ENCODE measurements at places on chromosomes 1 and 21.
A peak's percentile ranks its signal among the peaks of the same experiment; 100 is the strongest.

- no peak for DNase-seq
These were observed 148.0 kb upstream of the ZRANB2 start for GRCh38 chr1:71228742-71229365.

DNA sequence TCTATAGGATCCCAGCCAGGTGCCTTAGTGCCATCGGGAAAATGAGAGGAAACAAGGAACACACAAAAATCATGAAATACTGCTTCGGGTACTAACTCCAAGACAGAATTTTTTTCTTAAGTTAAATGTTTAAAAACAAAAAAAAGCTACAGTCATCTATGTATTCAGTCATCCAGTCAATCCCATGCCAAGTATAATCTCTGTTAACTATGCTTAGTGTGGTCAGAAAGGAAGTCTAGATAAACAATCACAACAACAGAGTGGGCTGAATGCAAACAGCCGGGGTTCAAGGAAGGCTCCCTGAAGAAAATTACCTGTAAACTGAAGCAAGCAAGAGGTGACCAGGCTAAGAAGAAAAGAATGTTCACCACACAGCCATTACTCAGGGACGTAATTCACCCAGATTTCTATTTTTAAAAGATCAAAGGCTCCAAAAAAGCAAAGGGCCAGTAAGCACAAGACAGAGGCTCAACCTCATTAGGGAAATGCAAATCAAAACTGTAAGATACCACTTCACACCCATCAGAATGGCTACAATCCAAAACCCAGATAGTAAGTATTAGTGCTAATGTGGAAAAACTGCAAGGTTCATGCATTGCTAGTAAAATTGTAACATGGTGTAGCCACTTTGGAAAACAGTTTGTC is 53.0 kb downstream of the RERE start:
- DNase-seq: no peak

DNA sequence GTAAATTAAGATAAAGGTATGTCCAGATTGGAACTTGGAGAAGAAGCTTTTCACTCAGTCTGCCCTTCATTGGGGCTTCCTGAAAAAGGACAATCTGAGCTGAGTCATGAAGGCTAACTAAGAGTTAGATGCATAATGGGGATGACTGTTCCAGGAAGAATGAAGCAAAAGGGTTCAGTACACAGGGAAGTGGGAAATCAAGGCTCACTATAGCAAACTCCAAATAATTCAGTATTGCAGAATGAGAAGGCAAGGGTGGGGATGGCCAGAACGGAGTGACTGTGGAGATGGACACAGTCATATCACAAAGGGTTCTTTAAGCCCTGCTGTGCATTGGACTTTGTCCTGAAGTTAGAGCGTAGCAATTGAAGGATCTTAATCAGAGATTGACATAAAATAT is 158.3 kb downstream of the FGGY start:
- no peak for DNase-seq

GRCh38 chr1:20069874-20070273 is at the start of gene PLA2G5:
Gene PLA2G5 (plus strand): TSS chr1:20070194. CDS start chr1:20084831, 14,637 bp downstream.
- DNase-seq: no peak

GRCh38 chr1:7885513-7886404 is 32.9 kb upstream of the UTS2 start:
- DNase-seq: peak; percentile 9

GRCh38 chr1:43043695-43044094 is 85.0 kb upstream of the SLC2A1 start:
- no peak for DNase-seq

DNA sequence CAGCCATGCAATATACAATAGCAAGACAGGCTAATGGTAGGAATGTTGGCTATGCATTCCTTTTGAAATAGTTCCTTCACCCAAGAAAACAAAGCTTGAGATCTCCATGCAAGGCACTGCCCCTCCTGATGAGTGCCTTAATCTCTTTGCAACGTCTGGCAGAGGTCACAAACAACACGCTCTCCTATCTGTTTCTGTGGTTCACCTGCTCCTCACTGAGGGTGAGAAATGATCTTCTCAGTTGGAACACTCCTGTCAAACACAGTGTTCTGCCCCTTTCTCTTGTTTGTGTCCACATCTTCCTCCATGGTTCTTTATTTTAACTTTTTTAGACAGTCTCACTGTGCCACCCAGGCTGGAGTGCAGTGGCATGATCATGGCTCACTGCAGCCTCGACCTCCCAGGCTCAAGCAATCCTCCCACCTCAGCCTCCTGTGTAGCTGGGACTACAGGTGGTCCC is 21.2 kb upstream of the XPR1 start:
- DNase-seq: no peak

DNA sequence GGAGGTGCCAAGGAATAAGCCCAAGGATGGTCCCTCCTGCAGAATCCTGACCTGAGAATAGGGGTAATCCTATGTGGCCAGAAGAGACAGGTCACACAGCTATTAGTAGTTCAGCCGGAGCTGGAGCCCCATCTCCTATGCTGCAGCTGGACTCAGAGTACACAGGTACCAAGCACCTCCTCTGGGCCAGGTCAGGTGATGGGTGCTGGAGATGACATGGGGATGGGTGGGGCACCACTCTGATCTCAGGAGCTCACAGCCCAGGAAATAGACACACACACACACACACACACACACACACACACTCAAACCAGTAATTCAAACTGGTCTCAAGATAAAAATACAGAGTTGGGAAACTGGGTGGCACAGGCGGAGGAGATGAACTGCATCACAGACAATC is 54.2 kb upstream of the SSBP3 start:
- DNase-seq: no peak

- no peak for DNase-seq
These were observed 312.9 kb downstream of the NFIA start for GRCh38 chr1:61395146-61395800.

DNA sequence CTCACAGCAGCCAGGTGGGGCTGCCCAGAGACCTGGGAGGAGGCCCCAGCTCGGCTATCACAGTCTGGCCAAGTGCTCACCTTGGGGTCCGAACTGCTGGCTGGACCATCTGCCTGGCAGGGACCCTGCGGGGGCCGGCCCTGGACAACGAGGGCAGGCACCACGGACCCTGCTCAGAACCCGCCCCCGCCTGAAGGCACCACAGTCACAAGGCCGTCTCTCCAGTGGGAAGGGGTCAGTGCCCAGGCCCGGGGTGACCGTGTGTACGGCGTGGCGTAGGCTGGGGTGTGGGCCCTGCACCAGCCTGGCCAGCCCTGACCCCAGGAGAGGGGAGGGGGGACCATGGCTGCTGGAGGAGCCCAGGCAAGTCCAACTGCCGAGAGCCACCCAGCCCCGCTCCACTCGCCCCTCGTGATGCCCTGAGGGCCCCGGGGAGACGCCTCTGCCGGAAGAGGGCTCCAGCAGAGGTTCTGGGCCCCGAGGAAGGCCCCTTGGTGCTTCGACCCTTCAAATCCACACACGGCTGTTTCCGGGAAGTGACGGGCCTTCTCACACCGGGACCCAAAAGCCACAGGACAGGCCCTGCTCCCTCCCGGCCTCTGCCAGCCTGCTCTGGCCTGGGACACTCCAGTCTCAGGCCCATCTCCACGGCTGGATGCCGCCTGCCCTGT is 11.2 kb upstream of the RNF223 start:
- DNase-seq: no peak

GRCh38 chr1:47859092-47859743 is 138.0 kb downstream of the TRABD2B start:
- no peak for DNase-seq

- DNase-seq: no peak
These were observed 858.1 kb upstream of the ADAMTS5 start for GRCh38 chr21:27825035-27825434.

DNA sequence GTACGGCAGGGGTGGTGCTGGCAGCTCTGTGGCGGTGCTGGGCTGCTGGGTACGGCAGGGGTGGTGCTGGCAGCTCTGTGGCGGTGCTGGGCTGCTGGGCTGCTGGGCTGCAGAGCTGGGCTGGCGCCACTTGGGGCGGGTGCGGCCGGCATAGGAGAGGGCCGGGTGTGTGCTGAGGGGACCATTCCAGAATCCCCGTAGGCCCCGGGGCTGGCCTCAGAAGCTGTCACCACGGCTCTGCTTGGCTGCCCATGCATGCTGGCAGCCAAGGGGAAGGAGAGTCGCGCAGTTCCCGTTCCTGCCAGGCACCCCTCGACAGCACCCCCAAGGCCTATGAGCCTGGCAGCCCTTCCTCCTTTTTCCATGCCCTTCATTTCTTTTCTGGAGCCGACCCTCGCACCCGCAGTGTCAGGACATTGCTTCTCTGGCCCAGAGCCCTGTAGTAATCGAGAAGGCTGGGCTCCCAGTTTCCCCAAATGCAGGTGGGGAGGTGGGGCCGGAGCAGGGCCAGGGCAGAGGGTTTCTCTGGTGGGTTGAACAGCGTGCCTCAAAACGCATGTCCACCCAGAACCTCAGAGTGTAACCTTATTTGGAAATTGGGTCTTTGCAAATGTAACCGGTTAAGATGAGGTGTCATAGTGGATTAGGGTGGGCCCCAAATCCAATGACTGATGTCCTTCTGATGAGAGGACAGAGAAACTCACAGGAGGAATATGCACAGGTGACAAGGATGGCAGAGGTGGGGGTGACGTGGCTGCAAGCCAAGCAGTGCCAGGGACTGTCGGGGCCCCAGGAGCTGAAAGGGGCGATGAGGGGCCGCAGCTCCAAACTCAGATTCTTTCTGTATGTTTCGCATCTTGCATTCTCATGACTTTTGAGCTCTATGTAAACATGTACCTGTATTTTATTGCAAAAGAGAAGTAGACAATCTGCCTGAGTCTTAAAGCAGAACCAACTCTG is 71.0 kb upstream of the ACTRT2 start:
- no peak for DNase-seq

- DNase-seq: no peak
These were observed 61.9 kb downstream of the ACOT7 start for GRCh38 chr1:6331543-6332273.

DNA sequence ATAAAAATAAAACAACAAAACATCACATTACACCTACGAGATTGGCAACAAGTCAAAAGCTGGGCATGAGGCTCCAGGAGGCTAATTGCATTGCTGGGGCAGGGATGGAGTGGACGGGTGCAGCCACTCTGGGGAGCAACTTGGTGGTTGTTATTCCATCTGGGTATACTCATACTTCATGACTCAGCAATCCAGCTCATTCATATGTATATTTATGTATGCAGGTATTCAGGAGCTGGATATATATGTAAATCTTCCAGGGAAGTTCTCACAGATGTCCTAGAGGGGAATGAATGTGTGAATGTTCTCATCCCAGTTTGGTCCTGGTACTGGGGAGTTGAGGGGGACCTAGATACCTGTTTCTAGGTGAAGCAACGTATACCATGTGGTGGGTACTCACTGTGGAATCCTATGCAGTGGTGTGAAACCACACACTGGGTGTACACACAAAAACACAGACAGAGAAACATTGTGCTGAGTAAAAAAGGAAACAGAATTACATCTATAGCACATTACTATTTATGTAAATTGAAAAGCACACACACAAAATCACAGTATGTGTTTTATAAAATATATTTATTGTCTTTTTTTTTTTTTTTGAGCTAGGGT is 79.7 kb upstream of the RAB4A start:
- DNase-seq: peak; percentile 36

DNA sequence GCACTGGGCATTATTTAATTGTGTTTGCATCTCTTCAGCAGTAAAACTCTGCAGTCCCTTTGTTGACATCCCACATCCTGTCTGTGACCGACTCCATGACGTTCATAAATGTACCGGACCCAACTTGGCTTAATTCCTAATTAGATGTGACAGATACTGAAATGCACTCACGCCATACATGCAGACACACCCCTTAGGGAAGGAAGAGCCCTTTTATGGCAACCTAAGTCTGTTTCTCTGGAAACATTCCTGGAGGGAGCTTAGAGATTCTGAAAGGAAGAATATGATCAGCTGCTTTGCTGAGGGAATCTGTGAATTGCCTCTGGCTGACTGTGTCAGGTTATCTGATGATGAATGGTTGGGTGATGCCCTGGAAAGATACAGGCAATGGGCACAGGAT is 33.4 kb downstream of the ADAMTS5 start:
- DNase-seq: no peak

GRCh38 chr1:20403423-20404145 is 82.4 kb downstream of the CAMK2N1 start:
- DNase-seq: no peak

DNA sequence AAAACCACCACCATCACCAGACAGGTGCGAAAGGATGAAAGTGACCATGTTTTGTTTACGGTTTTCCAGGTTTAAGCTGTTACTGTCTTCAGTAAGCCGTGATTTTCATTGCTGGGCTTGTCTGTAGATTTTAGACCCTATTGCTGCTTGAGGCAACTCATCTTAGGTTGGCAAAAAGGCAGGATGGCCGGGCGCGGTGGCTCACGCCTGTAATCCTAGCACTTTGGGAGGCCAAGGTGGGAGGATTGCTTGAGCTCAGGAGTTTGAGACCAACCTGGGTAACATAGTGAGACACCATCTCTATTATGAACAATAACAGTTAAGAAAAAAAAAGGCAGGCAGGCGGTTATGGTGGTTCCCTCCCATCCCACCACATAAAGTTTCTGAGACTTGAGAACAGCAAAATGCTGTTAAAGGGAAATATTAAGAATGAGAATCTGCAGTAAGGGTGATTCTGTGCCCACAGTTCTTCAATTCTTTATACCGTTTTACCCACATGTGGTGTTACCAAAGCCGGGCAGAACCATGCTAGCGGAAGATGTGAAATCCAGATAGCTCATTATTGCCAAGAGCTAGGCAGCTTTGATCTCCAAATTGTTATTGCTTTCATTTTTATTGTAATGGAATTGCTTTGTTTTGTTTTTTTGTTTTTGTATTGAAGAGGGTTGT is 34.5 kb upstream of the TDRD10 start:
- DNase-seq: no peak

DNA sequence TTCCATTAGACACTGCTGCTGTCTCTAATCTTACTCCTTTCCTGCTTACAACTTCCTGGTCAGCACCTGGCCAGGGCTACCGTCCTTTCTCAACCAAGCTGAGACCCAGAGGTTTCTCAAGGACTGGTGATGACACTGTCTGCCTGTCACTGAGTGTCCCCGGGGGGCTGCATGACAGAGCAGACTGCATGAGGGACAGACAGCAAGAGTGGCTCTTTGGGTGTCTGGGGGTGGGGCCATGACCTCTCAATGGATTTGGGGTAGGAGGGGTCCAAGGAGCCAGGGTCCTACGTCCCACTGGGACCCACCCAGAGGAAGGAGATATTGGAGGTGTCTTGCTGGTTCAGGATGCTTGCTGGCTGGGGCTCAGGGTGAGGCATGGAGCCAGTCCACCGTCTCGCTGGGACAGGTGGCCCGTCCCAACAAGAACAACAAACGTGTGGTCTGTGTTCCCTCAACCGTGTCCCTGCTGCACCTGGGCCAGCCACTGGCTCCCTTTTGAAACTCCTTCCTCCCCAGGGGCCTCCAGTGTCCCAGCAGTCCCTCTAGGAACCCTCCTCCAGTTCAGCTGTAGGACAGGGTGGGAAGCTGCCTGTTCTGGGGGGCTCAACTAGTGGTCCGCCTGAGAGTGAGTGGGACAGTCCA is 344.6 kb upstream of the AJAP1 start:
- DNase-seq: no peak

GRCh38 chr1:160109686-160110085 is 5.9 kb upstream of the ATP1A2 start:
- DNase-seq: no peak

GRCh38 chr1:118247593-118247992 is 62.6 kb upstream of the SPAG17 start:
- no peak for DNase-seq

- no peak for DNase-seq
These were observed 111.3 kb downstream of the TGFB2 start for GRCh38 chr1:218456444-218456843.
